ENCODE measurements at places on chromosomes 2 and 18.

DNA sequence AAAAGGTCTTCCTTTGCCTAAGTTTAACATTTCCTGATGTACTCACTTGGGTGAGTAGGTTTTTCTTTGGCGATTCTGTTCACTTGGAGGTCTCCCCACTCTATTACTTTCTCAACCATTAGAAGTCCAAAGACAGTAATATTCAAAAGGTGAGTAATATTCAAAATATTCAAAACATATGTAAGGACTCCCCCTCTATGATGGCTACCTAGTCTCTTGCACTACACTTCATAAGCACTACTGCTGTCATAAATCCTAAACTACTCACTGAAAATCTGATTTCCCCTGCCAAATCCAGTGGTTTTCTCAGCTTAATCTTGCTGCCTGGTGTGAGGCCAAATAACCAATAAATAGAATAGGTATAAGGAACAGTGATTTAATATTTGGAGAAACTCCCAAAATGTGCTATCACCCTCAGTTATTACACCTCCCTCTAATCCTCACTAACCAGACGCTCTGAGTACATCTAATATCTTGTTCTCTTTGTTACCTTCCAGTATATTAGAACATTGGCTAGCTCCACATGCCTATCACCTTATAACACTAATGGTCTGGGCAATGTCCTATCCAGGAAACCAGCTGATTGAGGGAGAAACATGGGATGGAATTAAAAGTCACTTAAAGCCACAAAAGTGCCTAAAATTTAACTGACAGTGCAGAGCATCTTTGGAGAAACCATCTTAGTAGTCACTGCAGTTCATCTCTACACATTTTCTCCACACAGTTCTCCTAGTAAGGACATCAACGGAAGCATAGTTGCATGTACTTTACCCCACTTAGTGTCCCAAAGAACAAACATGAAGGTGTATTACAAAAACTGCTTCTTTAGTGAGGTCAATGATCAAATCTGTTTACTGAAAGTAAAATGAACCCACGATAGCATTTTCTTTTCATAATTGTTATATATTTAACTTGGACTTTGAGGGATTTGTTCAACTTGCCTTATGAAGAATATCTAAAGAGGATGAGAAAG is 54.8 kb downstream of the MBD2 start:
- DNase-seq: no peak

- no peak for DNase-seq
Measured at GRCh38 chr2:173855661-173856060, 109.5 kb downstream of the SP3 start.

DNA sequence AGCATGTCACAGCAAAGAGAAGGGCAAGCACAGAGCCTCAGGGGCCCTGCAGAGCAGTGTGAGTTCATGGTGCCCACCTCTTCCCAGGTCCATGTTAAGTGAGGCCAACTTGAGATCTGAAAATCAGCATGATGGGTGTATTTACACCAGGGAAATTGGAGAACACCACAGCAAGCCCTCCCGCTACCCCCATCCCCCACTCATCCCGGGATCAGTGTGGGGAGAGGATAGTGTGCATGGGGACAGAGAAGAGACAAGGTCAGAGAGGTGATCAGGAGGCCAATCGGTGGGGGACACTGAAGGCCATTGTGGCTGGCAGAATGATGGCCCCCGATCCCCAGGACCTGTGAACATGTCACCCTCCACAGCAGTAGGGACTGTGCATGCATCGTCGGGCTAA is 54.7 kb downstream of the PTGR3 start:
- DNase-seq: no peak

DNA sequence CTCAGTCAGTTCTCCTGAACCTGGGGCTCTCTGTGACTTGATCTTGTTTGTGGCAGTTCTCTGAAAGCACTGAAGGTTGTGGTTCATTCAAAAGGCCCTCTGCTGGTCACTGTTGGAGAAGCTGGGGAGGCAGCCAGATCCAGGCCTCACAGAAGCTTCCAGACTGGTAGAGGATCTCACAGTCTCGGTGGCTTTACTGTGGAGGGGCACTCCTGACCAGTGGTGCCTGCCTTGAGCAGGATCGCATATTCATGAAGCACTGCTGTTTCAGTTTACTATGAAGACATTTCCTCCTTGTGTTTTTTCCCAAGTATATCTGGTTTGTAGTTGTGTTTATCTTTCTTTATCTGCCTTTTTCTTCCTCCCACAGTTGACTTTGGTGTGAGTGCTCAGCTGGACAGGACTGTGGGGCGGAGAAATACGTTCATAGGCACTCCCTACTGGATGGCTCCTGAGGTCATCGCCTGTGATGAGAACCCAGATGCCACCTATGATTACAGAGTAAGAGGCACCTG is 133.9 kb downstream of the MAP4K4 start:
- peak; percentile 72 for DNase-seq

DNA sequence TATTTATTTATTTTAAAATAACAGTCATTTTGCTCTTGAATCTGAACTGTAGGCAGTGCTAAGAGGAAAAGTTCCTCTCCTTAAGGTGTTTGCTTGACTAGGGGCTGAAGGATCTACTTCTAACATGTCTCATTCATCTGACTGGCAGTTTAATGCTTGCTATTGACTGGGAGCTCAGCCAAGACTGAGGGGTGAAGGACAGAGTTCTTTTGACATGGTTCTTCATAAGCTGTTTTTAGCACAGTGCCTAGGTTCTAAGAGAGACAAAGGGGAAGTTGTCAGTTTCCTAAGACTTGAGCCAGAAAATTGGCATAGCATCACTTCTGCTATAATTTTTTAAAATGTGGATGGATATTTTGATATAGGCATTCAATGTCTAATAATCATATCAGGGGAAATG is 73.0 kb downstream of the COMMD1 start:
- DNase-seq: no peak

DNA sequence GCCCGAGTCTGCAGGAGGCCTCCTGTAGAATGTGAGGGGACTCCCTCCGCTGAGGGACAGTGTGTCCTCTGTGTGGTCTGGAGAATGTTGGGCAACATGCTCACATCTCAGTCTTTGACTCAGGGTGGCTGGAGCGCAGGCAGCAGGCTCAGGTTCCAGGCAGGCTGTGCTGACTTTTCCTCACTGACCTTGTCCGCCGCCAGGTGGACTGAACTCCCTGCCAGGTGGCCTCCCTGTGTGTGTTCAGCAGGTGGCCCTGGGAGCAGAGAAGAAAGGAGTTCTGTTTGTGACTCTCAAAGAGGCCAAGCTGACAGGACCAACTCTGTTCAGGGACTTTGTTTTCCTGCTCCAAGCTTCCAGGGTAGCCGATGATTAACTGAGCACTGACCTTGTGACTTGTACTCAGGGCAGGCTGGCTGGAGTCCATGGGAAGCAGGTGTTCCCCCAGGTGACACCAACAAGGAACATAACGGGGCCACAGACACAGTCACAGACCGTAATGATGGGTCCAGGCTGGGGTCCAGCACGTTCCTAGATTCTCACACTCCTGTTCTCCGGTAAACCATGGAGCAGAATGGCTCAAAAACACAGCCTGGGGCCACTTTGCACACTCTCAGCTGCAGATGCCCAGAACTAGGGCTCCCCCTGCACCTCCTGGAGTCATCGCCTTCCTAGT is 439.8 kb downstream of the RNF144A start:
- DNase-seq: no peak

DNA sequence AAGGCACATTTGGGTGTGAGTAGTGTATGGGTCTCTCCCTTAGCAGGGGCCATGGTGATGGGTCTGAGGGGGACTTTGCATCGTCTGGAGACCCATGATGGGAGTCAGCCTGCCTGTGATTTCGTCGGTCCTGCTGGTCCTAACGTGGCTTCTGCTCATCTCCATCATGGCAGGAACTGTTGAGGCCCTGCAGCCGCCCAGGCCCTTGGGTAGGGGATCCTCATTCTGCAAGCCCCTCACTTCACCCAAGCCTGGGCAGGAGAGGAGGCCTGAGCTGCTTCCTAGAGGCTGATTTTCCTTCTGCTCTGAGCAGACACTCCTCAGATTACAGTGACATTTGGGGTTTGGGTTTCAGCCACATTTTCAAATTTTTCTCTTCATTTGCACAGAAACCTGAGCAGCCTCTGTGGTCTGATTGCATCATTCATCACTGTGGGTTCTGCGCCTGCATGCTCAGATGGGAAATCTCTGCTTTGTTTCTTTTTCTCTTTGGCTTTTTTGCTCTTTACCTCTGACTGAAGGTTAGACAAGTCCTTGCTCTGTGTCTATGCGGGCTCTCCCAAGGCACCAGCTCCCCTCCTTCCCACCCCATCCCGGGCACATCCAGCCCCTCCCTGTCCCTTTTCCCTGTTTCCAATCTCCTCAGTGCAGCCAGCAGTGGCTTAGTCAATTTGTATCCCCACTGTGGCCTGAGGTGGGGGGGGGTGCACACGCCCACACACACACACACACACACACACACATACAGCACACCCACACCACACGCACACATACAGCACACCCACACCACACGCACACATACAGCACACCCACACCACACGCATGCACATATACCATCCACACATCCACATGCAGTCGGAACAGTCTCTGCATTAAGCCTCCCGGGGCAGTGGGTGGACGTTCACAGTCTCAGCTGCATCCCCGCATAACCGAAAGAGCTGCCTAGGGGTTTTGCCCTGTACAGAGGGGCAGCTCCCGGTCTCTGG is 305.4 kb upstream of the HS6ST1 start:
- DNase-seq: peak; percentile 62

GRCh38 chr2:236715077-236715476 is 145.5 kb downstream of the ACKR3 start:
- DNase-seq: no peak

- DNase-seq: no peak
Measured at GRCh38 chr18:30997223-30997622, 45.3 kb downstream of the DSC3 start.

DNA sequence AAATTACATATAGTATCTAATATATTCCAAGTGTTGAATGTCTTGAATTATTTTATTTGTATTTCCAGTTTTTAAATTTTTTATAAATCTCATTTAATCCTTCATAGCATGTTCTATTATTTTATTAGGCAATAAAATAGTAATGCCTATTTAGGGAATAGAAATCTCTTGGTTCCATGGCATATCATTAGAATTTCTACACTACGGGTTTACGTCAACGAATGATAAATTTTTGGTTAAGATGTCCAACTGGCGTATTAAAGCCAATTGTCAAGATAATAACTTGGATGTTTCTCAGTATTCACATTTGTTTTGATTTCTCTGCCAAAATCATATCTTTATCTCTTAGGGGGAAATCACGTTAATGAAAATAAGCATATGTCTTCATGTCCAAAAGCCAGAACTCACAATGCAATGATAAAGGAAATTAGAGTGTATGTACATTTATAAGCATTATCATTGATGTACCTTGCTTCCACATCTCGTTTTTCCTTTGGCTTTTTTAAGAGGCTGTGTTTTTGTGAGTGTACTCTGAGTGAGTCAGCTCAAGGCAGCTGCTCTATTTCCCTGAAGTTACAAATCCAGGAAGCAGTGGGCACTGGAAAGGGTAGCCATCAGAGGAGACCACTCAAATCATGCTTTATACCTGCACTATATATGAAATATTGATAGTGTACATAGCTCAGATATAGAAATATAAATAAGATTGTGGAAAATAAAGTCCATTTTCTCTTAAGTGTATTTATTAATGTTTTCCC is 115.8 kb upstream of the PDE1A start:
- DNase-seq: no peak

DNA sequence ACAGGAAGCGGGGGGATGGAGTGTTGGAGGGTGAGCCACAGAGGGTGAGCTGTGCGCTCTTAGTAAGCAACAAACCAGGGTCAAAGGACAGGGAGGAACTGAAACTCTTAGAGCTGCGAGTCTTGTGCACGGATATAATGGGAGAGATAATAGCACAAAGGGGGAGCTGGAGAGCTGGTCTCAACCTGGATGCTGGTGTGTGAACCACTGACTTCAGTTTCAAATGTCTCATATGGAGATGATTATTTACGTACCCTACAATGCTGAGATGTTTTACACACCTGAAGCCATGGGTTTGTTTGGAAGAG is 35.9 kb downstream of the PTGR3 start:
- no peak for DNase-seq

- peak; percentile 41 for DNase-seq
Measured at GRCh38 chr2:79512442-79513401, at the start of gene CTNNA2. CTNNA2 (plus strand) TSS chr2:79513051.

Measured in left hindlimb (tissue), 1 donor.